NCI-H345 (cell line): ENCODE measurements at places on chromosomes 11 and 22.

DNA sequence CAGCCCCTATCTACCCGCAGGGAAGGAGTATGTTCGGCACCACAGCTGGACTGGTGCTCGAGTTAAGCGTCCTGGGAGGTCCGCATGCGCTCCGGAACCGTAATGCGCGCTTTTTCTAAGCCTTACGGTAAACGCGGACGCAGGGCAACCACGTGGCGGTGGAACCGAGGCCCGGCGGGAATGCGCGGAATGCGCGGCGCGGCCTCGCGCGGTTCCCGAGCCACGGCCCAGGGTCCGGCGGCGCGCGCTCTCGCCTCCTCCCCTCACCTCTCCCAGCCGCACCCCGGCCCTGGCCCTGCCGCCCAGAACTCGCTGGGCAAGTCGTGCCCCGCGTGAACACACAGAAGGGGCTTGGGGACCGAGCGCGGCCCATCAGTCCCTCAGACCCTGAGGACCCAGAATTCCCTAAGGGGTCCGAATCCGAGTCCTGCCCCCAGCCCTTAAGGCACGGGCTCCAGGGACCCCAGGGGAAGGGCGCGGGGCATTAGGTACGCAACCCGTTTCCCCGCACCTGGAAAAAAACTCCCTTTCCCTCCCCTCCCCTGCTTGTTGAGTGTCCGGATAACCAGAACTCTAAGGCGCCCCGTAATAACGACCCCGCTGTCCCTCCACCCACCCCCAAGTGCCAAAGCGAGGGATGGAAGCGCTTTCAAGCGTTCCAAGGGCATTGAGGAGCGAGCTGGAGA is 4.3 kb upstream of the CCND1 start:
- DNase-seq: no peak

DNA sequence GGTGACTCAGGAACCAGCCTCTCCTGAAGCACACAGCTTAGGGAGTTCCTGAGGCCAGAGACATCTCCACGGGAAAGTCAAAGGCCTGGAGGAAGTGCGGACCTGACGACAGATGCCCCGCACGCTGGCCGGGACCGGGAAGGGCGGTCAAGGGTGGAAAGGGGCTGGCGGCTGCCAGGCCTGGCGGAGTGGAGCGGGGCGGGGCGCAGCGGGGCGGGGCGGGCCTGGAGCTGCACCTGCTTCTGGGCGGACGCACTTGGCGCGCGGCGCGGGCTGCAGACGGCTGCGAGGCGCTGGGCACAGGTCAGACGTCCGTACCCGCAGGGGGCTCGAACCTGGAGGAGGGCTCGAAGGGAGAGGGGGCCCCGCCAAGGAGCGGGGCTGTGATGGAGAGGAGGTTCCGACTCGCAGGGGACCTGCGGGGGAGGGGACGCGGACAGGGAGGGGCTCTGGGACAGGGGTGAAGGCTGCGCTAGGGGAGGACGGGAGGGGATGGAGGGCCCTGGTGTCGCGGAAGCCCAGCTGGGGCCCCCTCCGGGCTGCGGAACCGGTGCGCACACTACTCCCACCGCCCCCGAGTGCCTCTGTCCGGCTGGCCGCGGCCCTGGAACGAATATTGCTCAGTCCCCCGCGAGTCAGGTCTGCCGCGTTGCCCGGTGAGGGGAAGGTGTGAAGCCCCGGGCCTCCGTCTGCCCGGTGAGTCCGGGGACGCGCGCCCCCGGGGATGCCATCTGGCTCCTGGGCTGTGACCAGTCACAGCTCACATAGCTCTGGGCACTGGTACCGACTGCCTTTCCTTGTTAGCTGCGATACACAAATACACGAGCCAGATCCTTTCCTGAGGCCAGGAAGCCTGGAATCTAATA is at the start of gene TMEM45B:
Gene TMEM45B, plus strand, starts transcription at position 253 of the 866 bp plus-strand sequence. CDS start 36,635 bp downstream, outside the sequence.
- peak; percentile 59 for DNase-seq

DNA sequence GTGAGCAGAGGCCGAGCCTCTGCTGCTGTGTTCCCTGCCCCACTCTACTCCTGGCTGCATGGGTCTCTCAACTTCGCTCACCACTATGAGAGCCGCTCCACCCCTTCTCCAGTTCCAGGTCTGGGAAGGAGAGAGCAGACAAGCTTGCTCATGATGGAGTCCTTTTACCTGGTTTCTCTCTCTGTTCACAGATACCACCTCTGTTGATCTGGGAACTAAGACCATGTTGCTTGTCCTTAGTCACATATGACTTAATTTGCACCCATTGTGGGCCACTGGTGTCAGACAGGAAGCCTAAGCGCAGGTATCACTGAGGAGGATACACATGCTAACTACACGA is 26.8 kb downstream of the MCM5 start:
- DNase-seq: no peak

GRCh38 chr11:78532991-78533390 is 41.7 kb downstream of the NARS2 start:
- no peak for DNase-seq

DNA sequence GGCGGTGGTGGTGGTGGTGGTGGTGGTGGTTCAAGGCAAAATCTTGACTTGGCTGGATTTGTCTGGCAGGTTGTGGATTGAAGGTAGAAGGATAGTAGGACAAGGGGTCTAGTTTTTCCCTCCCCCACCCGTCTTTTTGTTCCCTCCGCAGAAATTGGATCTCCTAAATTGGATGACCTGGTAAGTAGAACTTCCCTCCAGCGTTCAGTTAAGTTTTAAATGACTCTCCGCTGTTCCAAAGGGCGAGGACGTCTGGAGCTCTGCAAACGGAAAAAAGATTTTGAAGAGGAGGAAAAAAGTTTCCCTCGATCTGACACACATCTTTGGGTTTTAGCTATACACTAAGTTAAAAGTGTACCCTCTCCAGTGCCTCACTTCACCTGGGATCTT is 422 bp upstream of the LGR4 start:
- no peak for DNase-seq

GRCh38 chr22:24178502-24179440 is 2.5 kb upstream of the SUSD2 start:
- DNase-seq: no peak

GRCh38 chr11:47617417-47617809 is 23.2 kb upstream of the C1QTNF4 start:
- no peak for DNase-seq

DNA sequence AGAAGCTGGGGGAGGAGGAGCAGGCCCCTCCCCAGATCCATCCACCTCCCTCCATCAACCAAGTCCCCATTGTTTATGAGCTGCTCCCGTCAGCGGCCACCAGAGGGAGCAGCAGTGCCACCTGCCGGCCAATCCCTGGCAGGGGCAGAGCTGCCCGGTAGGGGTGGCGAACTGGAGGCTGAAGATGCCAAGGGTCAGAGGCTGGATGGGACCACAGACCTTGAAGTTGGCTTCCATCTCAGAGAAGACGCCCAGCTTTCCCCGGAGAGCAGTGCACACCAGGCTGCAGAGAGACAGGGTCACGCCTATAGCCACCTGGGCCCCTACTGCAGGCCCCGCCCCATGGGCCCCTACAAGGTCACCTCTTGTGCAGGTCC is 3.6 kb downstream of the FIBP start:
- DNase-seq: peak; percentile 72

DNA sequence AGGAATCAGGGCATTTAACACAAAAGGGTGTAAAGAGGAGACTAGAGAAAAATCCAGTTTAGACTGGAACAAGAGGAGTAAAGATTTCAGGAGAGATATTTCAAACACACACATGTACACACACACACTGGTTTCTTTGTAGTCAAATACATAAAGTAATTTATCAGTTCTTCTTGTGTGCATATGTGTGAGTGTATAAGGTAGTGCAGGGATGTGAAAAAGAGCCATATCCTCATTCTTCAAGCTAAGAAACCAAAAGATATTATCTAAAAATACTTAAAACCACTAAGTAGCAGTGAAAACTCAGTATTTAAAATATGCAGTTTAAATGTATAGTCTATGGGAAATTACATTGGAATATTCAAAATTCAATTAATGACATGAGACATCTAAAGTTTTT is 52.5 kb upstream of the CARD18 start:
- DNase-seq: no peak

GRCh38 chr22:28799606-28800307 is 612 bp downstream of the XBP1 start:
- DNase-seq: no peak

GRCh38 chr11:111774955-111775710 is 8.9 kb upstream of the PPP2R1B start:
- DNase-seq: no peak

DNA sequence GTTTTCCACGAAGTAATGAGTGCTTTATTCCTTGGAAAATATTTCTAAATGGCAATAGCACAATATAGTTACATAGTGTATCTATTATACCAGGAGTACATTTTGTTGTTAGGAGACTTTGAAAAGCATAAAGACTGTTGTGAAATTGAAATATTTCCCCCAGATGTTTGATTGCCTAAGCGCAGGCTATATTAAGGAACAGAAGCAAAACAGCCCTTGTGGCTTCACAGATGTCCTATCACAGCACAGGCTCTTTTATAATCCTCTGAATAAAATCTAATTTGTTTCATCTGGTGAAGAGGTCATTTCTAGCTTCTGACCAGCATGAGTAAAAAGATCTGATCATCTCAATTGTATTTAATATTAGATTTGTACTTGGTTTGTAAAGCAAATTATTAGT is 48.2 kb downstream of the BSX start:
- no peak for DNase-seq

GRCh38 chr11:45078236-45079074 is 68.0 kb upstream of the PRDM11 start:
- no peak for DNase-seq

GRCh38 chr22:22180738-22181285 is 63.8 kb upstream of the VPREB1 start:
- no peak for DNase-seq

GRCh38 chr11:34263441-34264091 is 94.2 kb downstream of the ABTB2 start:
- DNase-seq: peak; percentile 79

DNA sequence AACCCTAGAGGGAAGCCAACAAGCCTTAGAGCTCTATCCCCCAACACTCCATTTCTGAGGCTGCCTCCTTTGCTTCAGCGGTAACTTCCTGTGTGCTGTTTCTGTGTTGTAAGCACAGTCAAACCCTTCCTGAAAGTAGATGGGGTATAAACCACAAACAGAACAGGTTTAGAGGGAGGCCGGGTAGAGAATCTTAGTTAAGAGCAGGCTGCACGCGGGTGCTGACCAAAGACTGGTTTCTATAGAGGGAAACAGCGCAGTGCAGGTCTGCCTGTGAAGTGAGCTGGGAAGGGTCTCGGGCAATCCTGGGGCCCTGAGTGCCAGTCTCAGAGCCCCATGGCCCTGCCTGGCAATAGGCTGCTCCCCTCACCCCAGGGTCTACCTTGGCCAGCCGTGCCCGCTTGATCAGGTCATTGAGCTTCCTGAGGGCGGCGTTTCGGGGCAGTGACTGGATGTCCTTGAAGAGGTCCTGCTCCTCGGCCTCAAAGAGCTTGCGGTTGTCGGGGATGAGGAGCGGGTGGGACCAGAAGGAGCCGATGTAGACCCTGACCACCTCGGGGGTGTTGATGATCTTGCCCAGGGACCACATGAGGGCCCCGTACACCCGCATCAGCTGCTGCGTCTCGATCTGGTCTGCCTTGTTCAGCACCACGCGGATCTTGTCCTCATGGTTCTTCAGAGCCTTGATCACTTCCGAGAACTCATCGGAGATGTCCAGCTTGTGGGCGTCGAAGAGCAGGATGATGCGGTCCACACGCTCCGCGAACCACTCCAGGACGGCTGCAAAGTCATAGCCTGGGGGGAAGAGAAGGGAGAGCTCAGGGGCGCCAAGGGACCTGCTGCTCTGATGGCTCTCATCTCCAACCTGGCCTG is 15.3 kb upstream of the CDC42BPG start:
- DNase-seq: no peak

GRCh38 chr11:105179542-105180278 is 40.1 kb upstream of the CARD18 start:
- DNase-seq: peak; percentile 64

- no peak for DNase-seq
Observed at GRCh38 chr22:33891992-33892391, 28.3 kb downstream of the LARGE1 start.

- DNase-seq: no peak
Observed at GRCh38 chr11:36394056-36394455, 98.0 kb downstream of the PRR5L start.

GRCh38 chr11:15636521-15637089 is 521.9 kb downstream of the INSC start:
- DNase-seq: no peak

GRCh38 chr11:87284306-87284705 is 246.6 kb downstream of the TMEM135 start:
- no peak for DNase-seq

DNA sequence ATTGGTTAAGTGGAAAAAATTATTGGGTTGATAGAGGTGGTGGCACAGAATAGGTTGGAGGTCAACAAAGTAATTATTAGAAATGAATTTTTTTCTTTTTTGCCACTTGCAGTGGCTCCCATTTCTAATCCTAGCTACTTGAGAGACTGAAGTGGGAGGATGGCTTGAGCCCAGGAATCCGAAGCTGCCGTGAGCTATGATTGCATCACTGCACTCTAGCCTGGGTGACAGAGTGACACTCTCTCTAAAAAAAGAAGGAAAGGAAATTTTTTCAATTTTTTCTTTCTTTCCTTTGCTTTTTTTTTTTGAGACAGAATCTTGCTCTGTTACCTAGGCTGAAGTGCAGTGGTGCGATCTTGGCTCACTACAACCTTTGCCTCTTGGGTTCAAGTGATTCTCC is 2.2 kb upstream of the BCO2 start:
- DNase-seq: no peak

DNA sequence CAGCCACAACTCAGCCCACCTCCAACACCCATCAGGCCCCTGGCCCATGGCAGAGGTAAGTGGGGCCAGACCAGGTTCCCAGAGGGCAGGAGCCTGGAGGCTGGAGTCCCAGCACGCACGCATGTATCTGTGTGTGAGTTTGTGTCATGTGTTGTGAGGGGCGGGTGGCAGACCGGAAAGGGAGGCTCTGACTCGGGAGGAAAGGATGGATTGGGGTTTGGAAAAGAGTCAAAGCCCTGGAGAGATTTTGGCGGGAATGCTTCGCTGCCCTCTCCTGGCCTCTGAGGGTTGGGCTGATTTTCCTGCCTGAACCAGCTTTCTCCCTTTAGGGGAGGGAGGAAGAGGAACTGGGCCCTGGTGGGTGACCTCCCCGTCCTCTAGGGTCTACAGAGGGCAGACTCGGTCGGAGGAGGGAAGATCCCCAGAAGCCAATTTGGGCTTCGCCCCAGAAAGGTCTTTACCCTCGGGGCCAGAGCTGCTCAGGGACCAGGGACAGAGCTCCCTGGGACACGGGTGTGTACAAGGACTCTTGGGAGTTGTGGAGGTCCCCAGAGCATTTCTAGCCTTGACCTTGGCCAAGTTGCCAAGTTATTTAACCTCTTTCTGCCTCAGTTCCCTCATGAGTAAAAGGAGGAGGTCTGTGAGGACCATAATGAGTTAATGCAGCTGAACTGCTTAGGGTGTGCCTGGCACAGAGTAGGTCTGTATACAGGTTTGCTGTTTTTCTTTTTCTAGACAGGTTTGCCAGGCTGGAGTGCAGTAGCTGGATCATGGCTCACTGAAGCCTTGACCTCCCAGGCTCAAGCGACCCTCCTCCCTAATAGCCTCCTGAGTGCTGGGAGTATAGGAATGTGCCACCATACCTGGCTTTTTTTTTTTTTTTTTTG is 6.9 kb downstream of the C11orf68 start:
- DNase-seq: peak; percentile 45

GRCh38 chr22:40309631-40310030 is 36.7 kb upstream of the ADSL start:
- no peak for DNase-seq
